H9 (cell line): ENCODE measurements at places on chromosomes 6 and 20.

DNA sequence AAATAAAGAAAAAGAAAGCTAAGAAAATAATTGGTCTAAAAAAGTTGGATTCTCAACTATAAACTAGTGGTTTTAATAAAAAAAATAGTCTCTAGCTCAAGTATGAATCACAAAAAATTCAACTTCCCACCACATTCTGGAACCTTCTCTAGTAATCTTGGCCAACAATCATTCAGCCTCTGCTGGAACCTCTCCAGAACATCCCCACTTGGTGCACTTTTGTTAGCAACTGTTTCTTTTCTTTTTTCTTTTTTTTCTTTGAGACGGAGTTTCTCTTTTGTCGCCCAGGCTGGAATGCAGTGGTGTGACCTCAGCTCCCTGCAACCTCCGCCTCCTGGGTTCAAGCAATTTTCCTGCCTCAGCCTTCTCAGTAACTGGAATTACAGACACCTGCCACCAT lies 35.7 kb downstream of the TXLNB start:
- DNase-seq = no peak

DNA sequence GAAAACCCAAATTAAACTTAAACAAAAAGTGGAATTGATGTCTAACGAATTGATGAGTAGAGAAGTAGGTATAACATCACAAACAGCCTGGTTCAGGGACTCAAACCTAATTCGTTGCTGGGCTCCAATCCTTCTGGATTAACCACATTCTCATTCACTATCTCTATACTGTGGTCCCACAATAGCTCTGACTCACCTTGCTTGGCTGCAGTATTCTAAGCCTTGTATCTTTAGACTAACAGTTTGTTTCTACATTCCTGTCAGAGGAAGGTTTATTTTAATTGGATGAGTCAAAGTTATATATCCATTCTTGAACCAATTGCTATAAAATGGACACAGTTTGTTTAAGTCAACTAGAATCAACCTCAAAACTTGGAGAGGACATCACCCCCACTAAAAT lies 530.5 kb upstream of the PTCHD4 start:
- no peak for DNase-seq

DNA sequence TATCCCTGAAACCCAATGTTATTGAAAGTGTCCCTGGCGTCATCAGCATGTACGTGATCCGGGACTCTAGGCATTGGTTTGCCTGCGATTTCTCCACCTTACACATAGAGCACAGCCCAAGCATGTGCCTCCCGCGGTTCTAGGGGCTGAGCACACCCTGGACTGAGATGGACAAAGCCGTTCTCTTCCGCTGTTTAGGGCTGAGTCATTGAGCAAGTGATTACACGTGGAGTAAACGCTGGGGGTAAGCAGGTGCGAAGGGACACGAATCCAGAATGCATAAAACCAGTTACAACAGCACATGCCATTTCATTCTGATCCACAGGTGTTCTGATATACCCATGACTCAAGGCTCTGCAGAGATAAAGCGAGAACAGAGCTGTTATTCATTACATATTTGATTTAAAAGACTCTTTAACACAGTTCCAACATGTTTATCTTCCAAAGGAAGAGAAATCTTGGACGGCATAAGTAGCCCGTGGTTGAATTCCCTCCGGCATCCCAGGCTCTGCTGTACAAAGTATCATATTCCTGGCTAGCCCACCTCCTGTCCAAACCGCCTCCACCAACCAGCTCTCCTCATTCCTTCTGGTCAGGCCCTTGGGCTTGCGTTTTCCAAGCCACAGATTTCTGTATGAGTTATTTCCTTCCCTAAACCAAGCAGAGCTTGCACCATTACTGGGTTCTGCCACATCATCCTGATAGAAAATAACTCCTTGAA lies 36.1 kb upstream of the THBS2 start:
- DNase-seq = no peak

DNA sequence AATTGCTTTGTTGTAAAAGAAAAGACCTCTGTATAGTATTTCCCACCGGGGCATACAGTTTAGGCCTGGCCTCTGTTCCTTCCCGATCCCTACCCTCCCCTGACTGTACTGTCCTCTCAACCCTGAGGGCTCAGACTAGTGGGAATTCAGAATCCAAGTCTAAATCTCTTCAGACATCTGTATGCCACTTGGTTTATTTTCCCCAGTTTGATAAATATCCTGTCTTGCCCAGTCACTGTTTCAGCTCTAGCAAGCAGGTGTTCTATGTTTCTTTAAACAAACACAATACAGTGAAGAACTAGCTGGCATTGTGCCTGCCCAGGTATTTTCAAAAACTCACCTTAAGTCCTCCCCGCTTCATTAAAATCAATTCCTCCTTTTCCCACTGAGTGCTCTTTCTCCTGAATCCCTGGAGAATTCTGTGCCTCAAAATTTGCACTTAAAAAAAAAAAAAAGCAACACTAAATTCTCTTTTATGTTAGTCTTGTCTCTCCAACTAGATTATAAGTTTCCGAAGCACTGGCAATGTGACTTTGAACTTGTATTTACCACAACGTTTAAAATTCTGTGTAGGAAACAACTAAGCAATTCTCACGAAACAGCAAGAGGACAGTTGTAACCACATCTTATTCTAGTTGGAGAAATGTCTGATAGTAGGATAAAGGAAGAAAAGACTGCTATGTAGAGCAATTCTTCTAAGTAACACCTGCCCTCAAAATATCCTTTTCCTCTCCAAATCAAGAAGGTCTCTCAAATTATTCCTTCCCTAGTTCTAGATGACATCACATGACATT lies 112.0 kb upstream of the CARMIL1 start:
- no peak for DNase-seq

DNA sequence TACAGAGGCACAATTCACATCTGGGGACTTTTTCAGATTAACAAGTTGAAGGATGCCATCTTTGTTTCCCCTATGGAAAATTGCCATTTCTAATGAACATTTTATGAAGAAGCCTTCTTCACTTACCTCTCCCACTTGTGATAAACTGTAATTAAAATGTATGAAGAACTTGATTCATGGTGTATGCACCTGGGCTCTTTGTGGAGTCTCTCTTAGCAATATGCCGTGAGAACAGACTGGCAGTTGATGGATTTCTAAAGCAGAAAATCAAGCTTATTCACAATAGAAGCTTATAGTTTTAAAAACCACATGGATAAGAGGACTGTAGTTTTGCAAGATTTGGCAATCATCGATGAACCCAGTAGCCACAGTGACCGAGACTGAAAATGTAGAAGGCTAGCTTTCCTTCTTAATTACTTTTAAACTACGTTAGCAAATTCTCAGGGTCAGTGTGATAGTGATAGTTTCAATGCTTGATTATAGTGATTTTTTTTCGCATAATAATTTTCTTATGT lies 270.6 kb downstream of the PRL start:
- no peak for DNase-seq
